ENCODE measurements at places on chromosomes 3 and 15.

- no peak for DNase-seq
These were observed 236.2 kb downstream of the TLE3 start for GRCh38 chr15:69861331-69862171.

DNA sequence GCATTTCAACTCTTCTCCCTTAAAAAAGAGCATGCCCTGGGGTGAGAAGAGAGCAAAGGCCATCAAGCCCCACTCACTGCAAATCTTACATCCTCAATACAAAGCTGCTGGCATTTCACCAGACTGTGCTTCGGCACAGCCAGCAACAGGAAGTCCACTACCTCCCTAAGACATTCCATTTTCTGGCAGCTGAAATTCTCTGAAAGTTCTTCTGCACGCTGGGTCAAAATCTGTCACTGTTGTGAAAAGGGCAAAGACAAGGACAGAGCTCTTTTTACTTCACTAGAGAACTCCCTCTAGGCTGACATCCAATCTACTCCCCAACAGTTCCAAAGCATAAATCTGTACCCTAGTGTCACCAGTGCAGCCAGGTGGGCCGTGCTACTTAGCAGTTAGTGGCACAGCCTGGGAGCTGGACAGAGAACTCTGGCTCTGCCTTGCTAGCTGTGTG lies 6.3 kb downstream of the MTMR10 start:
- DNase-seq: no peak

DNA sequence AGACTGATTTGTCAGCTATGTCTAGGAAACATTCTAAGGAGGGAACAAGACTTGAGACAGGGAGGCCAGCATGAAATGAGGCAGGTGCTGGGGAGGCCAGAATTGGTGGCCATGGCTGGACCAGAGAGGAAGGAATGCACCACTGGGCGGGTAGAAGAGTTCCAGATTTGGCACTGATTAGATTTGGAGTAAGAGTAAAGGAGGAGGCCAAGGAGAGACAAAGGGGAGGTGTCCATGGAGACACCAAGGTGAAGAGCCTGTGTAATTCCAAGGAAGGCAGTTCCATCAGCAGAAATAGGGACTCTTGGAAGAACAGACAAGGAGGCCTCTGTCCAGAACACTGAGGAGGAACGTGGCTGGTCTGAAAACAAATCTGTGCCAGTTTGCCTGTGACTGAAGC lies 1.8 kb downstream of the ARNT2 start:
- no peak for DNase-seq

DNA sequence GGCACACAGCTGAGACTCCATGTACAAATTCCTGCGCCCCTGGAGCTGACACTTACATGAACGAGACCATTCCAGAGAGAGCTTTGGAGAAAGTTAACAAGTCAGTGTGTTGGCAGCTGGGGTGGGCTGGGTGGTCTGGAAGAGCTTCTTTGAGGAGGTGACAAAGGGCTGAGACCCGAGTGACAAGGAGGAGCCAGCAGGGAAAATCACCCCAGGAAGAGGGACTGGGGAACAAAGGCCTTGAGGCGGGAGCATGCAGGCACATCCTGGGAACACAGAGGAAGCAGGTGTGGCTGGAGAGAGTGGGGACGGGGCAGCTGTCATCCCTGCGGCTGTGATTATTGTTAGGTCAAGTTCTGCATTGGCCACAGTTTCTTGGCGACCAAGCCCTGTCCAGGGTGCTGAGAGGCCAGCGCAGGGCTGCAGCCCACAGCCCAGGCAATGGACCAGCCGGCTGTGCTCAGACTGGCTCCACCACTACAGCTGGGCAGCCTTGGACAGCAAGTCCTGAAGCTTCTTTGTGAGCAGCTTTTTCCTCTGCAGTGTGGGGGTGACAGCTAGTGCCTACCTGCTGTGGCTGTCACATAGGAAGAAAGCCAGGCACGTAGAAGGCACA lies 34.2 kb upstream of the PRR23E start:
- DNase-seq: no peak

GRCh38 chr15:56094171-56094570 lies 100.8 kb upstream of the NEDD4 start:
- DNase-seq: no peak

DNA sequence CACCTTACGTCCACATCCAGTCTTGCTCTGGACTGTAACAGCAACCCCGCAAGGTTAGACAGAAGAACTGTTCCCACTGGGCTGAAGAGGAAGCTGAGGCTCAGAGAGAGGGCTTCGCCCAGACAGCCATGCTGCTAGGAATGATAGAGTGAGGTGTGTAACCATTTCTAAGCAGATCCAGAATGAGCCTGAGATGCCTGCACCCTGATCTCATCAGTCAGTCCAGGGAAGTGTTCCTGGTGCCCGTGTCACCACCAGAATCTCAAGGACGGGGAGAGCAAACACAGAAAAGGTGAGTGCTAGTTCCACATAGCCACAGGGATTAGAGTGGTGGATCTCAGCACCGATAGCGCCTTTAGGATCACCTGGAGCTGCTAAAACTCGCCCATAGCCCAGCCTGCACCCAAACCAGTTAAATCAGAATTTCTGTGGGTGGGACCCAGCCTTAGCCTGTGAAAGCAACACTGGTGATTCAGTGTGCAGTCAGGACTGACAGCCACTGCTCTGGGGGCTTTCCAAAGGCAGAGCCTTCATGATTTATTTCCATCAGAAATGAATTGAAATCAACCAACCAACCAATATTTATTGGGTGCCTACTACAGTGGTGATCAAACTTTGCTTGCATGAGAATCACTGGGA lies 12.3 kb downstream of the ISLR start:
- no peak for DNase-seq

DNA sequence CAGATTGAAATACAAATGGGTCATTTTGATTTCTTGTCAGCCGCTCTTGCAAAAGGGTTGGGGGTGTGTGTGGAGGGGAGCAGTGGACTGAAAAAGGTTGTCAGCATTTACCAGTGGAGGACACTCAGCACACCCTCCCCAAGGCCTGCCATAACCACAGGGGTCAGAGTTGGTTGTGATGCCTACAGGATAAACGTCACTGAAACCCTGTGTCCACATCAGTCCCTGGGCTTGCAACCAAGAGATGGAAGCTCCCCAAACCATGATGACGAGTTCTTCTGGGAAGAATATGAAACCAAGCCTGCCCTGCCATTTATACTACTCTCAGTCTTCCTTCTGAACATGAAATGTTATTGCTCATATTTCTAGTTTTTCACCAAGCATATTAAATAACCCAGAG lies 54.0 kb upstream of the UMPS start:
- DNase-seq: no peak

DNA sequence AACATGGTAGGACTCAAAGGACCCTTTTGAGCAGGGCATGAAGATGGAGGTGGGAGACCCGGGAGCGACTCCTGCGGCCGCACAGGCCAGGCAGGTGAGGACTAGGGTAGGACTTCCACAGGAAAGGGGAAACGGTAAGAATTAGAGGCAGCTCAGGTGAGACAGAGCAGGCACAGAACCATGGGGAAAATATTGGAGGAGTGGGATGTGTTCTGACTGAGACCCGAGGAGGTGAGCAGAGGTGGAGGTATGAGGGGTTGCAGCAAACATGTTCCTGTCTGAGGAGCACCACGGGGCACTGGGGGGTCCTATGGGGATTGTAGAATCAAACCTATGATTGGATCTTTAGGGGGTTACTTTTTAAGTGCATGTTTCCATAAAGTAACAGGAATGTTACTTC lies 1.4 kb upstream of the ISG20 start:
- no peak for DNase-seq

DNA sequence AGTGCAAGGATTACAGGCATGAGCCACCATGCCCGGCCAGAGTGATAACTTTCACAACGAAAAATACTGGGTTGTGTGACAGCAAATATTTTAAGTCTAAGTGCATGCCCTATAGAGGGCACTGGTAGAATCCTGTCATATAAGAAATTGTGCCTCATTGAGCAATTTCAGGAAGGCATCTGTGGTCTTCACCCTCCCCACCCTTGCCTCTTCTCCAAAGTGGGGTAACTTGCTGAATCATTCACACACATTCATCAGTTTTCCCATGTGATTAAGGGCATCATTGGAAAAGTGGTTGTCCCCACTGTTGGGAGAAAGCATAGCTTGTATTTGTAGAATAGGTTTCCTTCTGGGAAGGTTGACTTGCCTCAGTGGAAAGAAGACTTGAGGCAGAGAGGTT lies 9.2 kb downstream of the MITF start:
- DNase-seq: no peak

- no peak for DNase-seq
These were observed 18.7 kb downstream of the MYO1E start for GRCh38 chr15:59353994-59354416.

DNA sequence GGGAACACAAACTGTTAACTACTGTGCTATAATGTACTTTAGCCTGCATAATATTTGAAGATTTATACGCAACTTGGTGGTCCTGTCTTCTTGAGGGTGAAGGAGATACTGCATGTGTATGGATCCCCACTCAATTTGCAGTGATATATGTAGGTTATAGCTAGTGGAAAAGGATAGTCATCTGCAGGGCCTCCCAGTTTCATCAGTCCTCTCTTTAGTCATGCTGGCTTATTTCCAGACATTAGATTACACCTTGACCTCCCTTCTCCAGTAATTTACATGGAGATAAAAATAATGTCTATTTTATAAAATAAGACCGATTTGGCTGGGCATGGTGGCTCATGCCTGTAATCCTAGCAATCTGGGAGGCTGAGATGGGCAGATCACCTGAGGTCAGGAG lies 3.7 kb downstream of the NR1D2 start:
- DNase-seq: no peak

DNA sequence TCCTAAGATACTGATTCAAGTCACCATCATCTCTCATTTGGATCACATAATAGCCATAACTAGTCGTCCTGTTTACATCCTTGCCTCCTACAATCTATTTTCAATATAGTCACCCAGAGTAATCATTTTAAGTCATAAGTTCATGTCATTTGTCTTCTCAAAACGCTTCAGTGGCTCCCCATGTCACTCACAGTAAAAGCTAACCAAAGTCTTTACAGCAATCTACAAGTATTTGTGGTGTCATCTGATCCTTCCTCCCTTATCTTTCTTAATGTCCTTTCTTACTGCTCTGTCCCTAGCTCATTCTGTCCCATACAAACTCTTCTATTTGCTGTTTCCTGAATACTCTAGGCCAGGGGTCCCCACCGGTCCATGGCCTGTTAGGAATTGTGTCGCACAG lies 28.8 kb downstream of the GBE1 start:
- no peak for DNase-seq

DNA sequence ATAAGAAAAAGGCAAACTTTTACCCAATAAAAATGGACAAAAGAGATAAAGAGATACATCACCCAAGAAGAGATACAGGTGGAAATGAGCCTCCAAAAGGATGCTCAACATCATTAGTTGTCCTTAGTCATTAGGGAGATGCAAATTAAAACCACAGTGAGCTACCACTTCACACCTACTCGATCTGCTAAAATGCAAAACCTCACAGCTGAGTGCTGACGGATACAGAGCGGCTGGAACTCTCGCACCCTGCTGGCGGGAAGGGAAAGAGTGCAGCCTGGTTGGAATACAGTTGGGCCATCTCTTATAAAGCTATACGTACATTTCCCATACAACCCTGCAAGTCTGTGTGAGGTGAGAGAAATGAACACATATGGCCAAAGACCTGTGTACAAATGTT lies 78.5 kb upstream of the PRR20G start:
- DNase-seq: no peak

DNA sequence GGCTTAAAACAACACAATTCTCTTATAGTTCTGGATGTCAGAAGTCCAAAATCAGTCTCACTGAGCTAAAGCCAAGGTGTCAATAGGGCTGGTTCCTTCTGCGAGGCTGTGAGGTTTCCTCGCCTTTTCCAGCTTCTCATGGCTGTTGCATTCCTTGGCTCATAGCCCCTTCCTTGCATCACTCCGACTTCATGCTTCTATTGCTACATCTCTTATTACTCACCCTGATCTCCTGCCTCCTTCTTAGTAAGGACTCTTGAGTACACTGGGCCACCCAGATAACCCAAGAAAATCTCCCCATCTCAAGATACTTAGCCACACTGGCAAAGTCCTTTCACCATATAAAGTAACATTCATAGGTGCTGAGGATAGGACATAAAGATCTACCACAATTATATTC lies 193.9 kb downstream of the ADAMTS17 start:
- no peak for DNase-seq

DNA sequence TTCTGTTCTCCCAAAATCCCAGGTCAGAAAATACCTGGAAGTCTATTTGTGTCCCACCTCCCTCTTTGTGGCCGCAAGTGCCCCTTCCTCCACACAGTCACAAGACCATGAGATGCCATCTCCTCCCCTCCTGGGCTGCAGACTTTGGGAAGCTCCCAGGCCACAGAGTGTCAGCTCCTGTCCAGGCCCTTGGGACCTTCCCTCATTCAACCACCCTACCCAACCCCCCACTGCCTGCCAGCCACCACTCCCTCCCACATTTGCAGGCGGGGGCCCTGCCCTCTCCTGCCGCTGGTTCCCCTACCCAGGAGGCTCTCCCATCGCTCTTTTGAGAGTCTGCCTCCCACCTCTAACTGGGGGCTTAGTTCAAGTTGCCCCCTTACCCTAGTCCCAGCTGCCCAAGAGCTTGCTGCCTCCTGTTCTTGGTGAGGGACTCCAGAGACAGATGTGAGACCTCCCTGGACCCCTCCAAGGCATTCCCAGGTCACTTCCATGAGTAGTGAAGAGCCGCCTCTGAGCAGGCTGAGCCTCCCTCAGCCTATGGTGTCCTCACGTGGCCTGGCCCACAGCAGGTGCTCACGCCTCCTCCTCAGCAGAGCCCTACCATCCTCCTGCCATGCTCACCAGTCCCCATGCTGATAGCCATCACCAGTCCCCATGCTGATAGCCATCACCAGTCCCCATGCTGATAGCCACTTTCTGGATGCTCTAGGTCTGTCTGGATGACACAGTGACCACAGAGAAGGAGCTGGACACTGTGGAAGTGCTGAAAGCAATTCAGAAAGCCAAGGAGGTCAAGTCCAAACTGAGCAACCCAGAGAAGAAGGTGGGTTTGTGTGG lies 15.9 kb upstream of the STAB1 start:
- DNase-seq: no peak

GRCh38 chr3:38171622-38172021 lies 6.3 kb downstream of the OXSR1 start:
- no peak for DNase-seq

DNA sequence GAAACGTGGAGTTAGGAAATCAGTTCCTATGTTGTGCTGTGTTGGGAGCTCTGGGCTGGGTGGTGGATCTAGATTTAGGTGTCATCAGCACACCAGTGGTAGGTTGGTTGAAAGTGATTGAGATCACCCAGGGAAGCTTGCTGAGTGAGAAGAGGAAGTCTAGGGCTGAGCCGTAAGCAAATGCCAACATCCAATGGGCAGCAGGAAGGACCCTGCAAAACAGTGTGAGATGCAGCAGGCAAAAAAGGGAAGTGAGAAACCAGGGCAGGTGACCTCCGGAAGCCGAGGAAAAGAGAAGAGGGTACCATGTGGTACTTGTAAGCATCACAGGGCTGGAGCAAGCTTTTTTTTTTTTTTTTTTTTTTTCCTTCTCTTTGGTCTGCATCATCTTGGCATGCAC lies 15.9 kb upstream of the COPG1 start:
- peak; percentile 15 for DNase-seq
